ENCODE measurements at places on chromosomes 3 and 15.

GRCh38 chr3:42569593-42570142, 12.1 kb downstream of the SEC22C start:
- DNase-seq: no peak

GRCh38 chr3:45123581-45124269, 22.5 kb downstream of the CDCP1 start:
- no peak for DNase-seq

DNA sequence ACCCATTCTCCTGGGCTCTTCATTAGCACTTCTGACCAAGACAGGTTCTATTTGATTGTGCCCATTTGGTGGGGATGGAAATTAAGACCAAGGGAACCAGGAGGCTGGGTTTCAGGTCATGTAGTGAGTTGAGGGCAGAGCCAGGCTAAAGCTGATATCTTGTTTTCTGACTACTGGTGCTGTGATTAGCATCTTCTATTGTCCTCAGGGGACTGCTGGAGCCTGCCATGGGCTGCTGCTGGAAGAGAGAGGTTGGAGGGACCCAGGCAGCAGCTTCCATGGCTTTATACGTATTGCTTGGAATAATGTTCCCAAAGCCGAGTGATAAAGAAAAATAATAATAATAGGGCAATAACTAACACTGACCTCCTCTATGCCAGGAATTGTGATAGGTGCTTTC, 211.4 kb upstream of the ROPN1 start:
- no peak for DNase-seq

DNA sequence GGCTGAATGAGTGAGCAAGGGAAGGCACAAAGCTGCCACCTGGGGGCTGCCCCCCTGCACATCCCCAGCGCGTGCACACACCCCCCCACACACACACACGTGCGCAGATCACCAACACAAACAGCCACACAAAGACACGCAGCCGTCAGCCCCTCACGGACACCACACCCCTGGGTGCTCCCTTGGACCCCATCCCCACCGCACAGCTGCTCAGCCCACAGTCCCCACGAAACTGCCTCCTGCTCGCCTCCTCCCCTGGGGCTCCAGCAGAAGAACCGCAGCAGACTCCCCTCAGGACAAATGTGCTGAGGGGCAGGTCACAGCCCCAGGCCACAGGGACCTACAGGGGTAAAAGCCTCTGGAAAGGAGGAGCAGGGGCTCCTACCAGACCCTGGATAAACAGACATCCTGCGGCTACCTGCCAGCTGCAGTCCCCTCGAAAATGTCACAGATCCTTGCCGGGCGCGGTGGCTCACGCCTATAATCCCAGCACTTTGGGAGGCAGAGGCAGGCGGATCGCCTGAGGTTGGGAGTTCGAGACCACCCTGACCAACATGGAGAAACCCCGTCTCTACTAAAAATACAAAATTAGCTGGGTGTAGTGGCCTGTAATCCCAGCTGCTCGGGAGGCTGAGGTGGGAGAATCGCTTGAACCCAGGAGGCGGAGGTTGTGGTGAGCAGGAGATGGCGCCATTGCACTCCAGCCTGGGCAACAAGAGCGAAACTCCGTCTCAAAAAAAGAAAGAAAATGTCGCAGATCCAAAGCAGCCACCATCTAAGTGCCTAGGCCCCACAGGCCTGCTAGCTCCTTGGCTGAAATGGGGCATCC, 6.5 kb downstream of the TWF2 start:
- DNase-seq: no peak

- no peak for DNase-seq
These were observed 32.3 kb upstream of the CCR2 start for GRCh38 chr3:46321461-46322104.

- no peak for DNase-seq
These were observed 462.9 kb upstream of the SGO1 start for GRCh38 chr3:20648921-20649381.

DNA sequence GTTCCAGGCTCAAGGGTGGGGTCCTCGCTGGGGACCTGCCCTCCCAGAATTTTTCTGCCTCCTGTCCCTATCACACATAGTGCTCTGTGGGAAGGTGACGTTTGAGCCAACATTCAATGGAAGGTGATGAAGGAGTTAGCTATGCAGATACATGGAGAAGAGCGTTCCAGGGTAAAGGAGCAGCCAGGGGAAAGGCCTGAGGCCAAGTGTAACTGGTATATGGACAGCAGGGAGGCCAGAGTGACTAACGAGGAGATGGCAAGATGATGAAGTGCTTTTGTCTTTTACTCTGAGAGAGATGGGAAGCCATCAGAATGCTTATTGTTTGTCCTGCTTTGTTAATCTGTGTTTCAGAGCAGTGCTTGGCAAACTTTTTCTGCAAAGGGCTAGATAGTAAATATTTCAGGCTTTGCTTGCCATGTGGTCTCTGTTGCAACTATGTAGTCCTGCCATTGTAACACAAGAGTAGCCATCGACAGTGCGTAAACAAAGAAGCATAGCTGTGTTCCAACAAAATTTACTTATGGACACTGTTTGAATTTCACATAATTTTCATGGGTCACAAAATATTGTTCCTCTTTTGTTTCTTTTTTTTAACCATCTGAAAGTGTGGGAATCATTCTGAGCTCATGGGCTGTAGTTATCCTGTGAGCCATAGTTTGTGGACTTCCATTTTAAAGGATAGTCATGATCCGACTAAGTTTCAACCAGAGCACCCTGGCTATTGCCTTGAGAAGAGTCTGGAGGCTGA, 25.8 kb upstream of the PIAS1 start:
- no peak for DNase-seq

DNA sequence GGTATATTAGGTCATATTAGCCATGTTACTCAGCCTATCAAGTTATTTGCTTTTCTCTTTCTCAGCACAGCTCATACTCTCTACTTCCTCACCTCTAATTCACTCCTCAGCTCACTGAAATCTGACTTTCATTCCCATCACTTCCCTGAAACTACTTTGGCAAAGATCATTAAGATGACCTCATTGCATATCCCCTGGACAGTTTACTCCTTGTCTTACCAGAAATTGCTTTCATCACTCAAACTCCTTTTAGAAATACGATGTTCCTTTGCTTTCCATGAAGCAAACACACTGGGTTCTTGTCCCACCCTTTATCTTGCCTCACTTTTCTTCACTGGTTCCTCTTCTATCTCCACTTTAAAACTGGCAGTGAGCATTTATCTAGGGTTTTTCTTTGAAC, 354.4 kb downstream of the TUSC7 start:
- no peak for DNase-seq

GRCh38 chr15:98580572-98580971, 67.8 kb upstream of the IGF1R start:
- DNase-seq: no peak

DNA sequence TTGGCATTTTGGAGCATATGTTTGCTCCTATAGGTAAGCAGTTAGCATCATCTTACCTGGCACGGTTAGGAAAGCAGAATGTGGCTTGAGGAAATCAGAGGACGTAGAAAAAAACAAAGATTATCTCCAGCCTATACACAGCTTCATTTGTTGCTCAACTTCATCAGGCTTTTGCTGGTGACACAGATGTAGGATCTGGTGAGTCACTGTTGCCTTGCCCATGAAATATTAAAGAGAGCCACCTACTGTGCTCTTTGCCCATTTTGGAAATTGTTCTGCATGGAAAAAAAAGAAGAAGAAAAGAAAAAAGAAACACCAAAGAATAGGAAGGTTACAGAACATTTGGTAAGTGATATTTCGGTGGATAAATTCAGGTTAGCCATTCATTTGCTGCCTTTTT, 3.8 kb downstream of the IL1RAP start:
- DNase-seq: no peak

- no peak for DNase-seq
These were observed 1.5 kb downstream of the ETFA start for GRCh38 chr15:76309601-76310330.

DNA sequence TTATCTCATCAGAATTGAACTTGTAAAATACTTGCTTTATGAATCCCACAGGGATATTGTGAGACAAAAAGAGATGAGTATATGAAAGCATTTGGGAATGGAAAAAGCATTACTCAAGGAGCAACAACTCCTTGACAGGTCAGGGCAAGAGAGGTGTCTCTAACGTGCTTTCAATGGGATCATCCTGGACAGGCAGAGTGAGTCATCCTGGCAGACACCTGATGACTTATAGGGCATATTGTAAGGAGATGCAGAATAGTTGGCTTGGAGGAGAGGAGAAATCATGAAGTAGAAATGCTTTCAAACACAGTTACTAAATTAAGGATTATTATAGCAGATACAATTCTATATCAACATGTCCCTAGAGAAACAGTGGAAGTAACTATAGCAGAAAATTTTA, 71.9 kb upstream of the THSD4 start:
- no peak for DNase-seq

DNA sequence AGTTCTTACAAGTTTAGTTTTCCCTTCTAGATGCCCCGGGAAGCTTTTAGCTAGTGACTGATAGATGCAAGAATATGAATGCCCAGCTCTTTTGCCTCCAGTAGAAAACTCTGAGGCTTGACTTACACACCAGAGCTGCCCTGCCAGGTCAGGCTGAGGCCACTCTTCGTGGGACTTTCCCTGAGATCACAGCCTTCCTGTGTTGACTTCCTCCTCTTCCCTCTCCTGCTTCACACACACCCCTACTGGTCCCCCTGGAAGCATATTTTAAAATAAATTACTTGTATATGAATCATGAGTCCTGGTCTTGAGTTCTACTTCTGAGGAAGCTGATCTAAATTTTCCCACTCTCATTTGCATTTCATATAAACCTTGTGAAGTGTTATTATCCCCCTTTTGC, 413.7 kb downstream of the PDCD6IP start:
- no peak for DNase-seq

DNA sequence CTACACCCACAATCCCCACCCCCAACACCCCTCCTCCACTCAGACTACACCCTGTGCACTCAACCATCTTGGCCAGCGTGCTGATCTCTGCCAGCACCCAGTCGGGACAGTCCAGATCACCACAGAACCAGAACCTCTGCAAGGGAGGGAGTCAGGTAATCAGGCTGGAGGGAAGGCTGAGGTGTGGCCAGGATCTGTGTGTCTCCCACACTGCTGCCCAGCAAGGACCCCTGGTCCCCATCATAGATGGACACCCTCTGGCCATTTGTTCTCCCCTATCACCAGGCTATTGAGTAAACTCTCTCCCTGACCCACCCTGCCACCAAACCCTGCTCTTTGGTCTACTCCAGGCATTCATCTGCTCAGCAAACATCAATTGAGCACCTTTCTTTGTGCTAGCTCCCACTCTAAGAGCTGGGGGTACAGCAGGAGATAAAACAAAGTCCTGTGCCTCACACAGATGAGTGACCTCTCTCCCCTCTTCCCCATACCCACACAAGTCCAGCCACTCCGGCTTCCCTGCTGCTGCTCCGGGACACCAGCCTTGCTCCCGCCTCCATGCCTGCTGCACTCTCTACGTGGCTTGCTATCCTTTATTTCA, 134.8 kb downstream of the TBC1D2B start:
- no peak for DNase-seq

DNA sequence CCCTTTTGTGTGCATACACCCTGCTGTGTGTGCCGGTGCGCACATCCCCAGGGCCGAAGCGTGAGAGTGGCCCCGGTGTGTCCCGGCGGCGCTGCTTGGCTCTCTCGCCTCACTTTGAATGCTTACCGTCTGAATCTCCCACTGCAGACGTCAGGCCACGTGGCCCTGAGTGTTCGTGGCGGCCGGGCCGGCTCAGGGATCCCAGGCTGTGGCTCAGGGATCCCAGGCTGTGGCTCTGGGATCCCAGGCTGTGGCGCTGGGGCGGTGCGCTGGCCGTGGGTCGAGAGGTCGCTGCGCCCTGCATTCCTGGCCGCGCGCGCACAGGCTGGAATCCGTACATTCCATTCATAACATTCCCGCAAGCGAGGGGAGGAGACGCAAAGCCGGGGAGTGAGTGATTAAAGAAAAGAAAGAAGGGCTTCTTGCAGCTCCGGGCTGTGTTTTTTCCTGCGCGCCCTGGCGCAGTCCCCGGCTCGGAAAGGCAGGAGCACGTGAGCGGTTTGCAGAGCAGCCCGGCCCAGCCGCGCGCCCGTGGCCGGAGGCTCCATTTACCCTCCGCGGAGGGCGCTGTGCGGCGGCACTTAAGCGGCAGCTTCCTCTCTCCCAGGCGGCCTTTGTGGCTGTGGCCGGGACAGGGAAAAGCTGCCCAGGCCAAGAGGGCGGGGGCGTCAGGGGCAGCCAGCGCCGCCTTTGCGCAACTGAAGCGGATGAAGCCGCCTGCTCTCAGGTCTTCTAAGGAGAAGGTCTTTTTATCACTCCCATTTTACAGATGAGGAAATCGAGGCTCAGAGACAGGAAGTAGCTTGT, 87.0 kb upstream of the ALDH1L1 start:
- no peak for DNase-seq

- DNase-seq: no peak
These were observed 88.4 kb upstream of the RASGRP1 start for GRCh38 chr15:38652998-38653397.

DNA sequence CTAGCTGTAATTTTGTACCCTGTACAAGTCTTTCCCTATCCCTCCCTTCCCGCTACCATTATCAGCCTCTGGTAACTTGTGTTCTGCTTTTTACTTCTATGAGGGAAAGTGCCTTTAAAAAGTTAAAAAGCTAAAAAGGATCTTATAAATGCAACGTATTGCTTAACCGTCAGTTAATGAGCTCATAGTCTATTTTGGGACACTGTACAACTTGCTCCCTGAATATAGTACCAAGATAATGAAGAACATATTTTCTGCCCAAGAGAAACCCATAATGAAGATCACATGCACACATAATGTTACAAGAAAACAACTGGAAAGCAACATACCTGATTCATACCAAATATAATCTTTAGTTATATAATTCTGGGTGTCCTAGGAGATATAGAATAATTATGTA, 22.6 kb downstream of the ZIC1 start:
- DNase-seq: no peak
